ENCODE measurements at places on chromosomes 7 and 10.

DNA sequence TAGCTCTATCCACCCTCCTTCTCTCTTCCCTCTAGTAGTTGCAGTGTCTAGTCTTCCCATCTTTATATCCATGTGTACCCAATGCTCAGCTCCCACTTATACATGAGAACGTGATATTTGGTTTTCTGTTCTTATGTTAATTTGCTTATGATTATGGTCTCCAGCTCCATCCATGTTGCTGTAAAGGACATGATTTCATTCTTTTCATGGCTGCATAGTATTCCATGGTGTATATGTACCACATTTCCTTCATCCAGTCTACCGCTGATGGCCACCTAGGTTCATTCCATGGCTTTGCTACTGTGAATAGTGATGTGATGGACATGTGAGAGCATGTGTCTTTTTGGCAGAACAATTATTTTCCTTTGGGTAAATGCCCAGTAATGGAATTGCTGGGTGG is 6.5 kb downstream of the PRSS2 start:
- DNase-seq: no peak

DNA sequence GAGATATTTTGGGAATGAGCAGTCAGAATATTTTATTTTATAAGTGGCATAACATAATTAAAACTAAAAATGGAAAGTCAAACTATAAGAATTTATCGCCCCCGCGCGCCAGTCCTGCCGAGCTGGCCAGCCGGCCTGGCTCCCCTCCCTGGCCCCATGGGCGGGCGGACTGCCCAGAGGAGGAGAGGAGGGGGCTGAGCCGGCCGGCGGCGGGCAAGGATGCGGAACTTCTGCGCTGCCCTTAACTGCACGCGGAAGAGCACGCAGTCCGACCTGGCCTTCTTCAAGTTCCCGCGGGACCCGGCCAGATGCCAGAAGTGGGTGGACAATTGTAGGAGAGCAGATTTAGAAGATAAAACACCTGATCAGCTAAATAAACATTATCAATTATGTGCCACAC is 96.8 kb downstream of the DKK1 start:
- DNase-seq: no peak

- no peak for DNase-seq
Observed at GRCh38 chr7:100394077-100394476, 20.8 kb downstream of the PILRA start.

DNA sequence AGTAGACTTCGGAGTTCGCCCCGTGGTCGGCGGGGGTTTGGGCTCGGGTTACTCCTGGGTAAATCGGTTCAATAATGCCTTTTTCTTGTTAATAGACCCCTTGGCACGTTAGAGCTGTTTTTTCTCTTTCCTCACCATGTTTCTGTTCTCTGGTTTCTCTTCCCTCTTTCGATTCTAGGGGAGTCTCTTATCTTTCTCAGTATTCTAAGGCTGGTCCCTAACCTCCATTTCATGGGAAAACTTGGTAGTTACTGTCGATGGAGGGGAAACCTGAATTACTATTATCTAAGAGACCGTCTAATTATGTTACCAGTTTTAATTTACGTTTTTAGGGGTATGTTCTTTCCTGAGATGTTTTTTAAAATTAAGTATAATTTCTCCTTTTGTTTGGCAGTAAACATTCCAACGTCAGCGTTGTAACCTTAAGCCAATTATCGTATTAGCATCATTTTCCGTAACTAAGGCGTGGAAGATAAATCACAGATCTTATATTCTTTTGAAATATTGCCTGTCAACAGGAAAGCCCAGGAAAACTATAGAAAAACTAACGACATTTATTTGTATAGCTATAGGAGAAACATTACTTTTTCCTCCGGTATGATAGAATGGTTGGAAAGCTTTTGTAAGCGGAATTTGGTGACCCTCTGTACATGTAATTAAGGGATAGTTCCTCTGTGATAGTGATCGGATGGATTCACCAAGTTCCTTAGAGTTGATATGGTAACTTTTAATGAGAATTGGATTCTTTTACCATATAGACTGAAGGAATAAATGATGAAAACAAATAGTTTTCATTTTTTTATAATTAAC is 847 bp downstream of the BTAF1 start:
- no peak for DNase-seq

DNA sequence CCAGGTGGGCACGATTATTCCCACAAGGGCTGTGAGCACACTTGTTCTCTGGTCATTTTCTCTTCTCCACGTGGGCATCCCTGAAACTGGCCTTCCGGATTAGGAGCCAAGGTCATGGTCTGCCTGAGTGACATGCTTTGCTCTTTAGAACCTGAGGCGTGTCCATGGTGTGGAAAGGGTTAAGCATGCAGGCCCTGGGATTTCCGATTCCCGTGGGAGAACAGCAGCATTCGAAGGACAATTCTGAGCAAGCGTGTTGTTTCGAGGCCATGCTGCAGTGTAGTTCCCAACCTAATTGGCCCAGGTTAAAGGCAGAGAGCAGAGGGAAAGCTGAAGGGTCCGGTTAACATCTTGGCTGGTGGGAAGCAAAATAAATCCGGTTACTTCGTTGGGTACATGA is 245.9 kb downstream of the SKAP2 start:
- DNase-seq: no peak

DNA sequence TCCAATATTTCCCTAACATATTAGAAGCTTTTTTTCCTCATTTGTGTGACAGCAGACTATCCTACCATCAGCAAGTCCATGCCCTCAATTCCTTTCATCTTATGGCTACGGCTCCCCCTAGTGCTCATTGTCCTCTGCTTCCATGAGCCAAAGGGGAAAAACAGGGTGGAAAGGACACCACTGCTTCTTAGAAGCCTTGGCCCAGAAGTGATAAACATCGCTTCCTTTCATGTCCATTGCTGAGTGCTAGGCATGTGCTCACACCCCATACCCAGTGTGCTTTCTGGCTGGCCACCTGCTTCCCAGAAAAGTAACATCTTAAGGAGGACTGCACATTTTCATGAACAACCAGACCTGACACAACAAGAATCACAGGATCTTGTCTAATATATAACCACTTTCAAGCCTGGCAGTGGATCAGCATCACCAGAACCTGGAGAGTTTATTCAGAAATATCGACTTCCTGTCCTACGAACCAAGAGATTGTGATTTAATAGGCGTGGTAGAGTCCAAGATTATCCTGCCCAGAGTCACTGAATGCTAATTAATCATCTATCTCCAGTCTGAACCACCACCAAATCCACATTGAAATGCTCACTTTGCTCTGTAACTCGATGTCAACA is 650.5 kb upstream of the SORCS1 start:
- DNase-seq: no peak

- no peak for DNase-seq
Observed at GRCh38 chr10:89173075-89173474, 34.0 kb downstream of the CH25H start.

GRCh38 chr7:80770675-80771081 is 132.2 kb downstream of the CD36 start:
- no peak for DNase-seq

DNA sequence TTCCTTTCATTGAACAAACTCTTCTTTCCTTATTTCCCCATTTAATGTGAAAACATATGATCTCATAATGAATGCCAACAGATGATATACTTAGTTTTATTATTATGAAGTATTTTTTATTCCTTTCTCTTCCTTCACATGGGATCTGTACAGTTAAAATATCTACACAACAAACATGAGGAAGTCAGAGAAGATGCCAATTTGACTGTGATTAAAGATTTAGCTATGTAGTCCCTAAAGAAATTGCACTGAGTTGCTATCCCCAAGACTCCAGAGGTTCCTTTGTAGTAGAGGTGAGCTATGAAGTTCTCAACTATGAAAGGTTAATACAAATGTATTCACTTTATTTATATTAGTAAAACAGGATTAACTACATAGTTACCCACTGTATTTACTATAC is 60.6 kb upstream of the LRRN3 start:
- no peak for DNase-seq

- DNase-seq: no peak
Observed at GRCh38 chr10:15158448-15158847, 10.0 kb downstream of the NMT2 start.

GRCh38 chr10:88725798-88726197 is 19.7 kb downstream of the LIPK start:
- DNase-seq: no peak

DNA sequence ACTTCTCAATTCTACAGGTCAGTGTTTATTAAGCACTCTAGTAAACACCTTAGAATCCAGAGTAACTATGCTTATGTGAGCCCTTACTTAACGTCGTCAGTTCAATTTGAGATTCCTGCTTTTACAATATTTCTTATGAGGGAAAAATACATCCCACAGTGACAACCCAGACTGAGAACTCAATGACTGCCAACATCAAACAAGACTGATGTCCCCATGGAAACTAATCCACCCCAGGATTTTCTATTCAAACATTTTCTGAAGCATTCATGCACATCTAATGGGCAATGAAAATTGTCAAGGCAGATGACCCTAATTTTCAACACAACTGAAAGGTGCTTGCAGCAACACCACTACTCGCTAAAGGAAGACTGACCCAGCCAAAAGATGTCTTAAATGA is 67.0 kb downstream of the ATE1 start:
- no peak for DNase-seq

DNA sequence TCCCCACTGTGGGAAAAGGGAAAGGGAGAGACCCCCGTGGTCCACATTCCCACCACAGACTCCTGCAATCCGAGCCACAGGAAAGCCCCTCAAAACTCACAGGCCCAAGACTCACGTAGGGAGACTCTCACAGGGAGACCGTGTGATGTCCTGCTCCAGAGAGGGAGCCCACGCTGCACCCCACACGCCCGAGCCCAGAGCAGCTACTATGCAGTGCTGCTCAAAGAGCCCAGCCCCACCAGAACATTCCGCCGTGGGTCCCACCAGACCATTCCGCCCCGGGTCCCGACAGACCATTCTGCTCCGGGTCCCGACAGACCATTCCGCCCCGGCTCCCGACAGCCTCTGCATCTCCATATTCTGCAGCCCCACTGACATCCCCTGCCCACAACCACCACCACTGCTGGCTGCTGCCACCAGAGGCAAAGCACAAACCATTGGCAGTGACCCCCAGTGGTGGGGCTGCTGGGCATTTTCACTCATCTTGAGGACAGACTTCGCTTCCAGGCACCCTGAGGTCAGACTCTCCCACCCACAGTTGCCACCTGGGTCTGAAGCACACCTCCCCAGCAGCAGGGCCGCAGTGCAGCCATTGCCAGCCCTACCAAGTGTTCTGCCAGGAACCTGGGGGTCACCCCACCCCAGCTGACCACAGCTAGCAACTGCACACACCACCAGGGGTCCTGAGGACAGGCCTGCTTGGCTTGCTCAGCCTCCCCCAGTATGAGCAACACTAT is 625.4 kb upstream of the FOXK1 start:
- no peak for DNase-seq

GRCh38 chr10:87696922-87697745 is 37.5 kb downstream of the PAPSS2 start:
- DNase-seq: no peak

DNA sequence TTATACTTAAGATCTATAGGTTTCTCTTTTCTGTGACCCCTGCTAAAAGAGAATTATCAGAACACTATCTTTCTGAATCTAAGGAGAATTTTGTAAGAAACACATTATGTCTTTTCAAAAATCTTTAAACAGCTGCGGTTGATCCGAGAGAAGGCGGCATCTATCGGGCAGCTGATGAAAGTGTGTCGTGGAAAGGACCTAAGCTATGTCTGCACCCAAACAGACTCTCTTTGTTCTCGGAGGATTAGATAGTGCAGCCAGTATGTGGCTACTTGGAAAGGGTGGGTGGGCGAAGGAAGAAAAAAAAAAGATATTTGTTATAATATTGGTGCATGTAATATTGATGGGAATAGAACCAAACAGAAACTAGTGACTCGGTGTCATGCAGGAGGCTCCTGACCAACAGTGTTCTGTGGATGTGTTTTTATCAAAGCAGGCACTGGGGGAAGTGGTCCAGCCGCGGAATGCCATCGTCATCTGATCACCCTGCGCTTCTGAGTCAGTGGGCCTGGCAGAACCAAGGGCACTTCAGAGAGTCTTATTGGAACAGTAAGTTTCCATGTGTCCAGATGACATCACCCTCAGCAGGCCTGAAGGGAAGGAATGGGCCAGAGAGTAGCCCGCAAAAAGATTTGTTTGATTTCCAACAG is 509.7 kb upstream of the AKR1E2 start:
- no peak for DNase-seq

GRCh38 chr10:10623958-10624566 is 393.6 kb upstream of the CELF2 start:
- no peak for DNase-seq

GRCh38 chr10:62019685-62020359 is 118.3 kb downstream of the ARID5B start:
- DNase-seq: peak; percentile 1

DNA sequence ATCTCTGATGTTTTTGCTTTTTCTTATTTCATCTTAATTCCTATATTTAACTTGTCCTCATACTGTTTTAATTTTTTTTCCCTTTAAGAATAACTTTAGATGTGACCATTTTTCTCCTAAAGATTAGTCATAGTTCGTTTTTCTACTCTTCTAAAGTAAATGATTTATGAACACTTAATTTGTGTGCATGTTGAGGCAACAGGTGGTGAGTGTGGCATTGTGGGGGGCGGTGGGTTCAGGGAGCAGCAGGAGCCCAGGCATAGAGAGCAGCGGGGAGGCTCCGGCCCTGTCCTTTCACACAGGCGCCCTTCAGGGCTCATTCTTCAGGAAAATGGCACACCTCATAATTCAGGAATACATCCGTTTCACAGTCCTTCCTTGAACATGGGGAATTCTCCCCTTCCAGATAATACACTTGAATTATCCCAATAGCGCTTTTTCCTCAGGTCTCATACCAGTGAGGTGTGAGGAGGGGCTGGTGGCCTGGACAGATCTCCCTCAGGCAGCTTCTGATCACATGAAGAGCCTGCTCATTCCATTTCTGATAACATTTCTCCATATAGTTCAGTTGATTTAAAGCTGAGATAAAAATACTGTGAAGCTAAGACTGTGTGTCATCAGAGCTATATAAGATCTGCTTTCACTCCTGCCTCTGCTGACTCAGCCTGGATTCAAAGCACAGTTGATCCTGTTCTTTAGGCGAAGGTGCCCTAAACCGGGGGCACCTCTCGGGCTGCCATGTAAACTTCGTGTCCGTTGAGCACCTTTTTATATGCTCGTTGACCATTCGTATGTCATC is 40.2 kb downstream of the CUL1 start:
- no peak for DNase-seq

GRCh38 chr10:75396631-75397495 is 4.7 kb downstream of the ZNF503 start:
- DNase-seq: no peak

GRCh38 chr10:47079204-47079580 is 168.0 kb downstream of the PTPN20 start:
- no peak for DNase-seq

GRCh38 chr10:69459893-69460575 is 8.8 kb downstream of the TSPAN15 start:
- no peak for DNase-seq

All from activated CD8-positive, alpha-beta T cell treated with anti-CD3 and anti-CD28 coated beads, Interleukin-2, amount 10 ng/mL, durations not matched to agents 7 days and 5 days (primary cell).